Activated T-helper 1 cell treated with anti-CD3 and anti-CD28 coated beads, Interleukin-12 subunit alpha, Interleukin-12 subunit beta, Interleukin-2, Interleukin-4 antibody, amounts not matched to agents 30 ng/mL and 10 ng/mL and 1 ng/mL, durations not matched to agents 14 hours and 24 hours and 36 hours (primary cell): ENCODE measurements at places on chromosomes 12 and 14.

- H3K36me3 ChIP-seq, result peaks cover 29% of the 10 kb centered on the region
- peak overlapping the region; percentile 42 for H3K27ac ChIP-seq
- H3K27me3 ChIP-seq, result no peaks in the 10 kb centered on the region
- no peak for DNase-seq
- H3K4me3 ChIP-seq, result no peak overlapping the region
- peaks cover 31% of the 10 kb centered on the region for H3K4me1 ChIP-seq
Measured at GRCh38 chr12:42360747-42361403, 34.9 kb downstream of the PPHLN1 start.

GRCh38 chr14:37114002-37114401 lies 58.4 kb downstream of the SLC25A21 start:
- no peaks in the 10 kb centered on the region for H3K4me1 ChIP-seq
- H3K27ac ChIP-seq, result no peak overlapping the region
- H3K36me3 ChIP-seq, result no peaks in the 10 kb centered on the region

DNA sequence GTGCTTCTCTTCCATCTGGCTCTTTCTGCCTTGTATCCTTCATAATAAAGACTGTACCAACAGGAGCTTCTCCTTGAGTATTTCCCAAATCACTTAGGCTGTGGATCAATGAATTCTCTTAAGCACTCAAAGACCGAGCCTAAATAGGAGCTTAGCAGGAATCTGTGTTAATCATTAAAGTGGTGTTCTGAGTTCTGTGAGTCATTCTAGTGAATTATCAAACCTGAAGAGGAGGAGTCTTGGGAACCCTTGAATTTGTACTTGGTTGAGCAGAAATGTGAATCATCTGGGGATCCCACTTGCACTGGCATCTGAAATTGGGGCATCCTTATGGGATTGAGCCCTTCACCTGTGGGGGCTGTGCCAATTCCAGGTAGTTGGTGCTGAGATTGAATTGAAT lies 946.2 kb downstream of the BCL11B start:
- no peaks in the 10 kb centered on the region for H3K27me3 ChIP-seq
- peaks cover 4% of the 10 kb centered on the region for H3K4me1 ChIP-seq
- no peak overlapping the region for H3K27ac ChIP-seq
- H3K4me3 ChIP-seq, result no peak overlapping the region
- no peaks in the 10 kb centered on the region for H3K36me3 ChIP-seq

- no peaks in the 10 kb centered on the region for H3K27me3 ChIP-seq
- H3K4me3 ChIP-seq, result peak overlapping the region; percentile 82
- no peak overlapping the region for H3K27ac ChIP-seq
- H3K4me1 ChIP-seq, result peaks cover 34% of the 10 kb centered on the region
- DNase-seq, result peak; percentile 58
Measured at GRCh38 chr12:39620659-39621658, 1.4 kb upstream of the ABCD2 start.

DNA sequence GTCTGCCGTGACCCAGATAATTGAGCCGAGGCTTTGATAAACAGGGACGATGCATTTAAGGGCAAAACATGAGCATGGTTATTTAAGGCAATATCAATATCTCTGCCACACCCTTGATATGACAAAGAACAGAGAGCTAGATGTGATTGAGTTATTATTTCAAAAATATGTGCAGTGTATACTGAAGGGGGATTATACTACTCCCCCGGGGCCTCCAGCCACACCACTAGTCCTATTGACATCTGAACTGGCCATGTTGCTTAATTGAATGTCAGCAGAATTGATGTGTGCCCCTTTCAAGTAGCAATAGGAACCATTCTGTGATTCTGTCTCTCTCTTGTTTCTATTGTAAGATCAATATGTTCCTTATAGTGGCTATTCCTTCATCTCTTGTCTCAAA lies 794.8 kb upstream of the SEL1L start:
- no peaks in the 10 kb centered on the region for H3K27me3 ChIP-seq
- no peaks in the 10 kb centered on the region for H3K4me1 ChIP-seq
- no peak overlapping the region for H3K27ac ChIP-seq
- DNase-seq, result no peak
- no peaks in the 10 kb centered on the region for H3K36me3 ChIP-seq

GRCh38 chr14:41051801-41052200 lies 554.9 kb upstream of the LRFN5 start:
- no peak for DNase-seq
- H3K27me3 ChIP-seq, result no peaks in the 10 kb centered on the region
